Femur (tissue), 1 donor: ENCODE measurements at places on chromosomes 1 and 21.

GRCh38 chr1:167728818-167729410, 7.1 kb downstream of the MPZL1 start:
- no peak for DNase-seq

GRCh38 chr1:22824975-22825374, 114.3 kb downstream of the EPHB2 start:
- no peak for DNase-seq

- DNase-seq = no peak
Measured at GRCh38 chr1:183363972-183364371, 54.2 kb downstream of the NMNAT2 start.

DNA sequence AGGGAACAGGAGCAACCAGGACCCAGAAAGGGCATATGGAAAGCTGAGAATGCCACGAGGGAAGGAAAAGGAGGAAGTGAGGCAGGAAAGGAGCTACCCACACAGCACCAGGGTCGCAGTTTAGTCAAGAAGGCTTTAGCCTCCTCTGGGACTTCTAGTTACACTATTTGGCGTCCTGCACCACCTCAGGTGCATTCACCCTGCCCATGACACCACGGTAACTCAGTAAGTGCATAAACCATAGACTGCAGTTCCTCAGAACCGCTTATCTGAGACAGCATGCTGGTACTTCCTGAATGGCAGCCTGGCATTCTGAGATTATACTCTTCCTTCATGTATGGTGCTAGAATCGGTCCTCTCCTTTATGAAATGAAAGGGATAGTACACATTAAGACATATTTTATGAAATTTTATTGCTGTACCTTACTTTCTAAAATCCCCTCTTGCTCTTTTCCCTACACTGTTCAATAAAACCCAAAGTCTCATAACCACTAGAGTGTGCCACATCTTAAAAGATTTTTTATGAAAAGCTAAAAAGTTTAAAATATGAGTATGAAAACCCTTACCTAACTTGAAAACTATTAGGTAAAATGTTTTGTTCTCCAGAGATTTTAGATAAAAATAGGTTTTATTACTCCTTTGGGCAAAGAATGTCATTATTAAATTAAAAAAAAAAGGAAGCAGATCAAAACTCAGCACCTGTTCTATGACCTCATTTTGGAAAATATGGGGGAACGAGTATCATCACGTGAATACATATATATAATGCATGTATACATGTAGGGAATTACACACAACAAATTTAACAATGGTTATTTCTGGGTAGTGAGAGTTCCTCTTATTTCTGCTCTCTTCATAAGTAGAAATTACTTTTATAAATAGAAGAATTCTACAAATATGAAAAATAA, 67.3 kb downstream of the VAV3 start:
- no peak for DNase-seq

- DNase-seq = no peak
Measured at GRCh38 chr21:35382696-35383095, 333.6 kb upstream of the RUNX1 start.

DNA sequence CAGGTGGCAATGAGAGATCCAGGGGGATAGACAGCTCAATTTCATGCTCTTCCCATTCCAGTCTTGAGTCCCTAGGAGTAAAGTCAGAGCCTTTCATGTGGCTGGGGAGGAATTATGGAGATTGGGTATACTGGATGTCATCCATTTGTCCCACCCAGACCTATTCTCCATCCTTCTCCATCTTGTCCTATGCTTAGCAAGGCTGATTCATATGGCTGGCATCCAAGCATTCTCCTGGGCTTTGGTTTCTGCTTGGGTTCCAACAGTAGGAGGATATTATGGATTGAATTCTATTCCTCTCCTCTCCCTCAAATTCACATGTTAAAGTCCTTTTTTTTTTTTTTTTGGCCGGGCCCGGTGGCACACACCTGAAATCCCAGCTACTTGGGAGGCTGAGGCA, 3.8 kb upstream of the CDC20 start:
- DNase-seq = no peak

DNA sequence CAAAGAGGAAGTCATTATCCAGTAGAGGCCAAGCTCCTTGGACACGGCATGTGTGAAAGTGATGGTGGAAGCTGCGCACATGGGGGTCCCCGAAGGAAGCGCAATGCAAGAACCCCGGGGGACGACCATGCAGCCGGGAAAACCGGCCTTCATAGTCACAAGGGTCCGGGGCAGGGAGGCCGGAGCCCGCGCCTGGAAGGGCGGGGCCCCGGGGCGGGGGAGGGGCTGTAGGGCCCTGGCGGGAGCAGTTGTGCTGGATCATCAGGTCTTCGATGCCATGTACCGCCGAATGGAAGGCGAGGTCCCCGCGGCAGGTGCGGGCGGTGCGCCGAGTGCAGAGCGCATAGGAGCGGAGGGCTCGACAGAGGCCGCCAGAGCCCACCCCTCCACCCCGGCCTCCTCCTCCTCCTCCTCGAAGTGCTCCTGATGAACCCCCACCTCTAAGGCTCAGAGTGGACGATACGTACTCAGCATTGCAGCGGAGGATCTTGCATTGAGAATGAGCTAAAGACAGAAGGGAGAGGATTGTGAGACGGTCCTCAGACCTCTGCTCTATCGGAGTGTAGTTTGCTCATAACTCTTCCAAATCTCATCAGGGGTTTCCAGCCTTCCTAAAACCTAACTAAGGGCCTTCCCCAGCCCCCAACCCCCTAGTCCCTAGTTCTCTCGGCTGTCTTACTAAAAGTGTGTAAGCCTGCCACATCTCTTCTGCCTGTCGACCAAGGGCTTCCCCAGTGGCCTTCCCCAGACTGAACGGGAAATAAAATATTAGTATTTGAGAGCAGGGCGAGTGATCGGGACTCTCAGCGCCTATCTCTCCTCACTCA, 2.1 kb downstream of the HJV start:
- DNase-seq = peak; percentile 48
